ENCODE measurements at places on chromosomes 1 and 21. TPM values are rescaled to one million over a fixed set of nuclear protein-coding genes. Genes with fewer than 3 reads are reported as not detected.
A peak's percentile ranks its signal among the peaks of the same experiment; 100 is the strongest.

- DNase-seq, result no peak
Measured at GRCh38 chr1:189463166-189463565, 1014.5 kb downstream of the BRINP3 start.

Gene RPL11
- total RNA-seq, result 1,479 TPM

DNA sequence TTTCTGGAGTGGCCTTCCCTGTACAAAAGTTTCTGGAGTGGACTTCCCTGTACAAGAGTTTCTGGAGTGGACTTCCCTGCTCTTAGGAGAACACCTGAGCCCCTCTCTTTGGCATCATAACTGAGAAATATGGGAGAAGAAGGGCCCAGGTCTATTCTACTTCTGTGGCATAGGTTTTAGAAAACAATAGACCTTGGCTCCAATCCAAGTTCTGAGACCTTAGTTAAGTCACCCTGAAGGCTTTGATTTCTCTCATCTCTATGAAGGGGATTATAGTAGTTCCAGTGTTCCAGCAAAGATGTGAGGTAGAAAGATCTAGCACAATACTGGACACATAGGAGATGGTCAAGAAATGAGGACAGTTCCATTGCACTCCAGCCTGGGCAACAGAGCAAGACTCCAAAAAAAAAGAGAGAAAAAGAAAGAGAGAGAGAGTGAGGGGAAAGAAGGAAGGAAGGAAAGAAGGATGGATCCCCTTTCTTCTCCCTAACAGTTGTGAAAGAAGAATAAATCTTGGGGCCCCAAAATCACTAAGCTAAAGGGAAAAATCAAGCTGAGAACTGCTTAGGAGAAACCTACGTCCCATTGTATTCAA, 13.3 kb upstream of the EIF4G3 start:
- no peak for DNase-seq

- DNase-seq, result no peak
Measured at GRCh38 chr1:230152999-230153398, 86.0 kb downstream of the GALNT2 start.

DNA sequence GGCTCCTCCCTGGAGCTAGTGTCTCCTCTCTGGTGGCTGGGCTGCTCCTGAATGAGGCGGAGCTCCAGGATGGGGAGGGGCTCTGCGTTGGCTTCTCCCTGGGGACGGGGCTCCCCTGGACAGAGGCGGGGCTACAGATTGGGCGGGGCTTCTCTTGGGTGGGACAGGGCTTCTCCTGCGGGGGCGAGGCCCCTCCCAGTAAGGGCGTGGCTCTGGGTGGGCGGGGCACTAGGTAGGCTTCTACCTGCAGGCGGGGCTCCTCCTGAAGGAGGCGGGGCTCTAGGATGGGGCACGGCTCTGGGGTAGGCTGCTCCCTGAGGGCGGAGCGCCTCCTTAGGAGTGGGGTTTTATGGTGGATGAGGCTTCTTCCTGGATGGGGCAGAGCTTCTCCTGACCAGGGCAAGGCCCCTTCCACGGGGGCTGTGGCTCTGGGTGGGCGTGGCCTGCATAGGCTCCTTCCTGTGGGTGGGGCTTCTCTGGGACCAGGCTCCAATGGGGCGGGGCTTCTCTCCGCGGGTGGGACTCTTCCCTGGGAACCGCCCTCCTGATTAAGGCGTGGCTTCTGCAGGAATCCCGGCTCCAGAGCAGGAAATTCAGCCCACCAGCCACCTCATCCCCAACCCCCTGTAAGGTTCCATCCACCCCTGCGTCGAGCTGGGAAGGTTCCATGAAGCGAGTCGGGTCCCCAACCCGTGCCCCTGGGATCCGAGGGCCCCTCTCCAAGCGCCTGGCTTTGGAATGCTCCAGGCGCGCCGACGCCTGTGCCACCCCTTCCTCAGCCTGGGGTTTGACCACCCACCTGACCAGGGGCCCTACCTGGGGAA, 22.7 kb upstream of the ARF1 start:
- DNase-seq, result peak; percentile 71

Gene NBL1
- not detected for total RNA-seq

DNA sequence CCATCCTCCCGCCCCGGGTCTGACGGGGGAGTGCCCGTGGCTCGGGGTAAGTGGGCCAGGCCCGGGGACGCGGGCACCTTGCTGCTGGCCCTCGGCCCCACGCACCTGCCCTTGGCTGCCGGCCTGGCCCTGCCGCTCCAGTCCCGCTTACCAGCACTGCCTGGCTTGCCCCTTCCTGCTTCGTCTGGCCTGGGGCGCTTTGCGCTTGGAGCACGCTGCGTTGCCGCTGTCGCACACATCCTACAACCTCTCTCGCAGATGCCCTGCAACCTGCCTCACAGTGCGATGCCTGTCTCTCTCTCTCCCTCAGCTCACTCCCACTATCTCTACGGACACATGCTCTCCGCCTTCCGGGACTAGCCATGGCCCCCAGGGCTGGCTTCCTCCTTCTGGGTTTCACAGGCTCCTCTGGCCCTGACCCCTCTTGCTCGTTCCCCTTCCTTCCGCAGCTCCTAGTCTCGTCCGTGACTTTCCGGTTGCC, 9.7 kb downstream of the MYOG start:
- no peak for DNase-seq

- DNase-seq, result no peak
Measured at GRCh38 chr1:101178341-101178687, 58.5 kb upstream of the S1PR1 start.

Gene CELA2A
- not detected for total RNA-seq

Gene FAM131C
- not detected for total RNA-seq

GRCh38 chr1:15334995-15335394, 74.7 kb upstream of the EFHD2 start:
- DNase-seq, result no peak

- DNase-seq, result no peak
Measured at GRCh38 chr1:30267856-30268255, 455.5 kb downstream of the MATN1 start.

Gene LAPTM5
- 184 TPM for total RNA-seq

GRCh38 chr1:16235944-16236510, 956 bp downstream of the CPLANE2 start:
- peak; percentile 84 for DNase-seq

GRCh38 chr21:46542588-46543124, 62.2 kb downstream of the S100B start:
- DNase-seq, result no peak

GRCh38 chr1:164716992-164717703, 158.2 kb downstream of the PBX1 start:
- peak; percentile 57 for DNase-seq

DNA sequence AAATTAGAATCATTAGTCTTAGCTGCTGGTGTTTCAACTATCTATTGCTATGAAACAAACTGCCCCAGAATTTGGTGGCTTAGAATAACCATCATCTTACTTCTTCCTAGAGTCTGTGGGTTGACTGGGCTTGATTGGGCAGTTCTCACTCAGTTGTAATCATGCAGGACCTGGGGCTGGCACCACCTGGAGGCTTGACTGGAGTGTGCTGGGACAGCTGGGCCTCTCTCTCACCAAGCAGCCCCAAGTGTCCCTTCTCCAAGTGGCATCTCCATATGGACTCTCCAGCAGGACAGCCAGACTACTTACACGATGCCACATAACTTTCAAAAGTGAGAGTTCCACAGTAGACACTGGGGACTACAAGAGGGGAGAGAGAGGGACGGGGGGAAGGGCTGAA, 140.3 kb upstream of the ATP1B1 start:
- DNase-seq, result no peak

DNA sequence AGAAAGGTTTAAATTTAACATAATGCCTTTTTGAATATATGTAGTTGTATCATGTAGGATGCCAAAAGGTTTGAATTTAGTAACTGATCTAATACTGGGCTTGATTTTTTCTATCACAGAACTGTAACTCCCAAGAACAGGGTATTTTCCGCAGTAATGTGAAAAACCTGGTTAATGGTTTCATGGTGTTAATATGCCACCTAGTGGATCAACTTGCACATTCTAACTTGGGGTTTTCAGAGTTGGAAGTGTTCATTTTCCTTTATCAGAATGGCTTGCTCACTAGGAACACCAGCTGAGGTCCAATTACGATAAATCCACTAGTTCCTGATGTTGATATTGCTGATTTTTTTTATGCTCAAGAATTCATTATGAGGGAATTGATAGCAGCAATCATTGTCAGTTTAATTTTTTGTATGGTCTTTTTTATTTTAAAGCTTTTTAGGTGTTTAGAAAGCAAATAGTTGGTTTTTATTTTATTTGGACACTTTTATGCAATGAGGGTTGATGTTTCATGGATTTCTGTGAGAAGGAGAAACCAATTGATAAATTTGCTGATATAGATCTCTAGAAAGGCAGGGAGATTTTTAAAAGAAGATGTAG, 157.2 kb downstream of the PLA2G4A start:
- DNase-seq, result peak; percentile 76

- peak; percentile 82 for DNase-seq
Measured at GRCh38 chr1:58392083-58392482, 154.4 kb downstream of the OMA1 start.

Gene GUCA2A
- total RNA-seq, result not detected

DNA sequence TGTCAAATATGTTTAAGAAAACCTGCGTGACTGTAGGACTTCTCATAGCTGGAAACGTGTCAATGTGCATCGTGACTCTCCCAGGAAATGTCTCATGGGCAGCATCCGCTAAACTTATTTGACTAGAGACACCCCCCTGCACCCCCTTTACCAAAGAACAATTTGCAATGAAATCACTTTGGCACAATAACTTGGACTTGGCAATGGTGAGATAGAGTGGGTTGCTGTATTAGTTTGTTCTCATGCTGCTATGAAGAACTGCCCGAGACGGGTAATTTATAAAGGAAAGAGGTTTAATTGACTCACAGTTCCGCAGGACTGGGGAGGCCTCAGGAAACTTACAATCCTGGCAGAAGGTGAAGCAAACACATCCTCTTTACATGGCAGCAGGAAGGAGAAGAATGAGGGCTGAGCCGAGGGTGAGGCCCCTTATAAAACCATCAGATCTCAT, 13.8 kb downstream of the CLDN14 start:
- DNase-seq, result no peak

Gene HSD3B2
- not detected for total RNA-seq

DNA sequence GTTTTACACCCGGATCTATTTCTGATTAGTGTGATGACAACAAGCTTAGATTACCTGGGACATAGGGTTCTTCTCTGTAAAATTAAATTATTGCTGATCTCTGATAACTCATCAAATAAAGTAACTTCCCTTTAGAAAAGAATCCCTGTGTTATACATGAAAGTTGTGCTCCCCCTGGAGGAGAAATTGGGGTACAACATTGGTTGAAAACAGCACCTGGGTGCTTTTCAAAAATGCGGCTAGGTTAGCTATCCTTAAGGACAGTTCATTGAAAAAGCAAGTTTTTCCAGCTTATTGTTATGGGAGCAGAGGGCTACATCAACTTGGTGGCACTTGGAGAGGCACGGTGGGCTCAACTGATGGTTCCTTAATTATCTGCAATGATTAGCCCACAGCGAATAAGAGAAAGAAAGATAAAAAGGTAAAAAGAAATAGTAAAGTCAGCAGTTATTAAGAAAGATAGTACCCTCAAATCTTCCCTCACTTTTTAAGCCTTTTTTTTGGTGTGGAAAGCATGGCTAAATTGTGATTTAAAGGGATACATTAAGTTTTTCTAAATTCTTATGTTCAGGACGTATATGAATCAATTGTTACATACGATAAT, 97.8 kb downstream of the FMN2 start:
- peak; percentile 78 for DNase-seq

Data from Karpas-422 (cell line).